GM12865 (cell line): ENCODE measurements at places on chromosomes 1 and 21.
A peak's percentile ranks its signal among the peaks of the same experiment; 100 is the strongest.

DNA sequence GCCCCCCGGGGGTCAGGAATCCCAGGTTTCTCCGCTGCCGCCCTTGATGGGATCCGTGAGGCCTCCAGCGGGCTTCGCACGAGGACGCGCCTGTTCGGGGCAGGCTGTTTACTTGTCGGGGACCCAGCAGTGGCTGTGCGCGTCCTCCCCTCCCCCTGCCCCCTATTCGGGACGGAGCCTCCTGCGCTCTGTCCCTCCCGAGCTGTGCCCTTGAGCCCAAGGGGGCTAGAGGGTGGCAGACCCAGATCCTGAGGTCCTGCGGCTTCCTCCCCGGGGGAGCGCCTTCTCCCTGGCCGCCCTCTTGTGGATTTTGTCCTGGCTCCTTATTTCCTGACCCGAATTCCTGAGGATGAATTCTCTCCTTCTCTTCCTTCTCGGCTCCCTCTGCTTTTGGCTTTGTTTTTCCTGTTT lies 38.4 kb downstream of the PIK3CD start:
- no peak for DNase-seq

DNA sequence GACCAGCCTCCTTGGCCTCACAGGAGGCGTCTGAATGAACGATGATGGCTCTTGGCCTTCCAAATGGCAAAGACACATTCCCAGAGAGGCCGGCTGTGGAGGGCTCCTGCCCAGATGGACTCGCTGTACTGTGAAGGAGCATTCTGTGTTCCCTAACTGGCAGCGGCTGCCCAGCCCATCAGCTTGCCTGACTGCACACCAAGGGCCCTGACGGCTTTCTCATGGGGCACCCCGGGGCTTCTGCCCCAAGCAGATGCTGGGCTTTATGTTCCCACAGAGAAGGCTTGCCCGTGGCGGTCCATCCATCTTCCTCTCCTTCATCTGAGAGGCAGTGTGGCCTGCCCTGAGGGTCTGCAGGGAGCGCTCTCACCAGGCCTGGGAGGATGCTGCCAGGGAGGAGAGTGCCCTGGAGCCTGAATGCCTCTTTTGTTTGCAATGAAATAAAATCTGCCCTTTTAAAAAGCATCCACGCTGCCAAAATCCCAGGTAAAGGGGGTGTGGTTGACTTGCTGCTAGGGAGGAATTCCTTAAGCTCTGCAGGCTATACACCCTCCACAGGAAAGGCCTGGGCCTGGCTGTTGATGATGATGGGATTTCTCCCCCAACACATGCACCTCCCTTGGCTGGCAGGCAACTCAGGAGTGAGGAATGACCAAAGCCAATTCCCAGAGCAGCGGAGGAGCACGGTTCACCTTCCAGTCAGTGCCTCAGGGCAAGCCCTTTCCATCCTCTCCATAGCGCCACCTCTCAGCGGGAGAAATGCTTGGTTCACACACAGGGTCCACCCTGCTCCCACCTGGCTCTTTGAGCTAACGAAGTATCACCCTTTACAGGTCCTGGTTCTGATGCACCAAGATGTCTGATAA lies 84.6 kb upstream of the SSX2IP start:
- no peak for DNase-seq

DNA sequence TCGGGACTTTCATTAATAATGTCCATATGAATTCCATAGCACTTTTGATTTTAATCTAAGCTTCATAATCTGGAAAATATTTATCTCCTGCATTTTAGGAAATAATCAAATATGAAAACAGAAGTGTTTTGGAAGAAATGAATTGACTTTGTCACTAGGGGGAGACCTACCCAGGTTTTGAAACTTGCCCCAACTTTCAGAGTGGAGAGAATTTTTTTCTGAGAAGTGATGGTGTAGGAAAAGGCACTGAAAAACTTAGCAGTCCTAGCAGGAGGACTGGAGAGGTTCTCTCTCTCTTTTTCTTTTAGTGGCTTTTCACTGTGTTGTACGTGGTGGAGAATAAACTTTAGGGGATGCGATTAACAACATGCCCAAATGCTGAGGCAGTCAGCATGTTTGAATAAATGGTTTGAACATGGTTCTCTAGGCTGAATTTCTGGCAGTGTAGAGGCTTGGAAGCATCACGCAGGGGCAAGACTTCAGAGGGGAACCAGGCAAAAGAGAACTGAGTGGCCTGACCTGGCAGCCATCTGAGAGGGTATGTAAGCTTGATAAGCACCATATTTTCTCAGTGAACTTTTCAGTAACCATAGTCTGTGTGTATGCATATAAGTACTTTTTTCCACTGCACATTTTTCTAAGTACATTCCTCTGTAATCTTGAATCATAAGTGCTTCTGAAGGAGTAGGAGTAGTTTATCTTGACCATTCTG lies 68.3 kb upstream of the NEK7 start:
- DNase-seq = peak; percentile 30

DNA sequence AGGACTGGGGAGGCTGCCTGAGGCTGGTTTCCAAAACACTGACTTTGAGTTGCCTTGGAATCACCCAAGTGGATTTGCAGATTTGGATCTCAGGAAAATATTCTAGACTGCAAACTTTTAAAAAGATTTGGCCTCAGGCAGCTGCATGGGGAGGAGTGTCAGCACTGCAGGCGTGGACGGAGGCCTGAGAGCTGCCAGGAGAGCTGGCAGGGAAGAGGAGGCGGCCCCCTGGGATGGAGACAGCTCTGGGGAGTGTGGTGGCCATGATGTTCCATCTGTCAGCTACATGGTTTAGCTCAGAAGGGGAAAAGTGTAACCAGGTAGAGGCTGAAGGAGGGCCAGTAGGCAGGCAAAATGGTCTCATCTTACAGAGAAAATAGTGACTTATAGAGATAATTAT lies 72.1 kb downstream of the VPS26C start:
- no peak for DNase-seq

- no peak for DNase-seq
These were observed 71.4 kb downstream of the UCK2 start for GRCh38 chr1:165898837-165899236.

GRCh38 chr1:17569200-17570139 lies 30.0 kb downstream of the ARHGEF10L start:
- DNase-seq = no peak

GRCh38 chr1:158153746-158154444 lies 26.8 kb upstream of the CD1D start:
- DNase-seq = no peak

- peak; percentile 78 for DNase-seq
These were observed 22.9 kb downstream of the KCNA10 start for GRCh38 chr1:110495926-110496600.

GRCh38 chr1:152251391-152251790 lies 27.4 kb upstream of the HRNR start:
- no peak for DNase-seq

GRCh38 chr21:40191196-40191595 lies 324.0 kb downstream of the PCP4 start:
- no peak for DNase-seq

DNA sequence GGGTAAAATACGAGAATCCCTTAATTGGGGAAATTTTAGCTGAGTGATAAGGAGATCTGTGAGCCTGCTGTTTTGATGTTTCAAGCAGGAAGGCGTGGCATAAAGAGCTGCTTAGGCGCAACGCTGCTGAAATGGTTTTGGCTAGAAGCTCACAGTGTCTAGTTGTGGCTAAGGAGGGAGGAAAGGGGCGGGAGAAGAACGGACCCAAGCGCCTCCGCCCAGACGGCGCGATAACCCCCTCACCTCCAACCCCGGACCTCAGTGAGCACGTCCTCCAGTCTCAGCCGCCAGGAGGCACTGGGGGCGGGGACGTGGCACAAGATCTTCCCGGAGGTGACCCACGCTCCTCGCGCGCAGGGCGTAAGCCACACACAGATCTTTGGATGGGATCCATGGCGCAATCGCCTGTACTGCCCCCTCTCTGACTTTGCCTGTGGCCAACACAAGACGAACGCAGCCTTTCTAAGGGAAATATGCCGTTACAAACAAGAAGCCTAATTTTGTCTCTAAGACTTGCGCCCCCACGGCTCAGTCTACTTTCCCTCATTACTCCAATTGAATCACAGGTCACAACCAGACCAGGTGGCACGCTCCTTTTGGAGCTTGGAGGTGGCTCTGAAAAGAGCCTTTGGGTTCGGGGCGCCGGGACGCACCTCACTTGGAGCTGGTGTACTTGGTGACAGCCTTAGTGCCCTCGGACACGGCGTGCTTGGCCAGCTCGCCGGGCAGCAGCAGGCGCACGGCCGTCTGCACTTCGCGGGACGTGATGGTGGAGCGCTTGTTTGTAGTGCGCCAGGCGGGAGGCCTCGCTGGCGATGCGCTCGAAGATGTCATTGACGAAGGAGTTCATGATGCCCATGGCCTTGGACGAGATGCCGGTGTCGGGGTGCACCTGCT lies 23.4 kb upstream of the RNF187 start:
- peak; percentile 82 for DNase-seq

GRCh38 chr1:54173681-54174080 lies 20.9 kb upstream of the CDCP2 start:
- DNase-seq = no peak

- DNase-seq = peak; percentile 68
These were observed 14.2 kb downstream of the UCK2 start for GRCh38 chr1:165841582-165842017.

- DNase-seq = no peak
These were observed 39.8 kb downstream of the WNT2B start for GRCh38 chr1:112548547-112548946.

DNA sequence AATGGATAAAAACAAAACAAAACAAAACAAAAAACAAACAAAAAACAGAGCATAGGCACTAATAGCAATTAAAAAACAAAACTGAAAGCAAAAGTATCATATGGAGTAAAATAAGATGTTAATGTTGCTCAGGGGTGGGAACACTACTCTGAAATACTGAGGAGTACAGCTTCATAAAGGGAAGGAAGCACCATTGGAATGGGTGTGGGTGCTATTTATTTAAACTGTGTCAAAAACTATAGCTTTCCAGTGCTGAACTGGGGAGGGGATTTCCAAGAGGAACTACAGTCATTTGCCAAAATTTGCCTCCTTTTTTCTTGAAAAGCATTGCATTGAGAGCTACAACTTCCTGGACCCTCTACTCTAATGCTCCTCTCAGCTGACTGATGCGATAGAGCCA lies 40.0 kb downstream of the SPTA1 start:
- DNase-seq = no peak

- no peak for DNase-seq
These were observed 32.2 kb downstream of the BRWD1 start for GRCh38 chr21:39281207-39281606.

- no peak for DNase-seq
These were observed 925.9 kb downstream of the LTN1 start for GRCh38 chr21:28066596-28067387.

GRCh38 chr21:31554511-31555022 lies 104.9 kb upstream of the SOD1 start:
- peak; percentile 57 for DNase-seq

DNA sequence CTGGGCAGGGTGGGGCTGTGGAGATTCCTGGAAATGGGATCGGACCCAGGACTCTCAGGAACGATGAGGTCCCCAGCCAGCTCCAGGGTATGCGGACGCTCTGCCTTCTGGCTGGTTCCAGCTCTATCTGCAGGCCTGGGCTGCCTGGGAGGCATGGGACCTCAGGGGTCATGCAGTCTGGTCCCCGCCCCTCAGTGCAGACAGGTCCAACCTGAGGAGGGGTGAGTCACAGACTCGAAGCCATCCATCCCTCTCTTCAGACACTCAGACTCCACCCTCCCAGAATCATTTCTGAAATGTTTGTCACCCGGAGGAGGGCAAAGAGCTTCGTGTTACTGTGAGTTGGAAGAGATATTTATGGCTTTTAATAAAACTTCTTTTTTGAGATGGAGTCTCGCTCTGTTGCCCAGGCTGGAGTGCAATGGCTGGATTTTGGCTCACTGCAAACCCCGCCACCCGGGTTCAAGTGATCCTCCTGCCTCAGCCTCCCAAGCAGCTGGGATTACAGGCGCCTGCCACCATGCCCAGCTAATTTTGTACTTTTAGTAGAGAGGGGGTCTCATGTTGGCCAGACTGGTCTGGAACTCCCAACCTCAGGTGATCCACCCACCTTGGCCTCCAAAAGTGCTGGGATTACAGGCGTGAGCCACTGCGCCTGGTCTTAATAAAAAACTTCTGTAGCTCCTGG lies 5.9 kb upstream of the MYOM3 start:
- DNase-seq = no peak

GRCh38 chr1:29456685-29457435 lies 220.5 kb downstream of the PTPRU start:
- DNase-seq = no peak

DNA sequence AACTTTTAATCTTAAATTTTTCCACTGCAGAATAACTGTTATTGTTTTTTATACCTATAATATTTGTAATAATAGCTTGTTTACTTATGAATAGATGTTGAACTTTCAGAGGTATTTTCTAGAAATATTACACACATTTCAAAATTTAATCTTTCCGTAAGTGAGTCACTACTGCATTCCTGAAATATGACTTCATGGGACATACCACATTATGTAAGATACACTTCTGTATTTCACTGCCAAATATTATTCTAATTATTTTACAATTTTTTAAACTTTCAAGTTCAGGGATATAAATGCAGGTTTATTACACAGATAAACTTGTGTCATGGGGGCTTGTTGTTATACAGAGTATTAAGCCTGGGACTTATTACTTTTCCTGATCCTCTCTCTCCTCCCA lies 2220.5 kb downstream of the NCAM2 start:
- no peak for DNase-seq

DNA sequence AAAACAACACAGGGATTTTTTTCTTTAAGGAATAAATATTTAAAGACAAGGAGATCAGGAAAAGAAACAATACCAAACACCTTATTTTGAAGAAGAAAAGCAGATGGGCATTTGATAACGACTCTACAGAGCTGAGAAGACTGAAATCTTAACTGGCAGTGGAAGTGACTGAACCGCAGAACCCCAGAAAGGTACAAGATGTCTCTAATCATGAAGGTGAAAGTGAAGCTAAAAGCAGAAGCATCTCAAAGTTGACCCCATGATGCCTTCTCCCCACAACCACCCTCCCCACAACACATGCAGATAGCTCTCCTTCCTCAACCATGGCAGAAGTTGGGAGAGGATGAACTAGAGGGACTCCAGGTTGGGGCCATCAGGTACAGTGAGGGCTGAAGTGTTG lies 129.6 kb downstream of the ZNF648 start:
- DNase-seq = peak; percentile 11

DNA sequence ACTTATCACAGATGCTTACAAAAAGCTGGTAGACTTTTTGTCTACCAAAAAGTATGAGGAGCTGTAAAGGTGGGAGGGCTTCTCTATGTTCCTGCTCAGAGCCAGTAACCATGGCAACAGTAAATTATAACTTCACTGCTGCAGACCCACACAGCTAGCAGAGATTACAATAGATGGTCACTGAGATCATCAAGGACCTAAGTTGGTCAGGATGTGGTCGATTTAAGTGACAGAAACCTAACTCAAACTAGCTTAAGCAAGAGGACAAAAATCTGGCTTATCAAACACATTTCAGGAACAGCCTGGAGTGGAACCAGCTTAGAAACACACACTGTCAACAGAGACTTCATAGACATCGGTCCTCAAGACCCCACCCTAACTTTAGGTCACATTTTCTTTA lies 113.4 kb upstream of the ATP1A1 start:
- DNase-seq = peak; percentile 68

- DNase-seq = no peak
These were observed 28.2 kb upstream of the CRNN start for GRCh38 chr1:152442301-152442700.
